Dermis blood vessel endothelial cell (primary cell): ENCODE measurements at places on chromosomes 12 and 14.

DNA sequence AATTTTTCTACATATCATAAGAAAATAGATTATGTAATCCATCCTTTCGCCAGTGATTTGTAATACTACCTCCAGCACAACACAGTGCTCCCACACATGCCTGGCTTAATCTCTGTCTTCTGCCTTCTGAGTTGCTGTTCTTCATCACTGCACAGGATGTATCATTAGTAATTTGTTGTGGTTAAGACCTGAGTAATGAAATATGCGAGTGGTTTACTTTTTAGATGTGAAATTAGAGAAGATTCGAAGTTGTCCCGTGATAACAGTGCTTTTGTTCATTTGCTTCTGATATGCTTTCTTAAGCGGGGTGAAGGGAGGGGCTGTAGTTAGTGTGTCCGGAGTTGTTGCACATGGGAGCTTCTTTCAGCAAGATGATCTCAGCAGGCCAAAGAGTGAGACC lies 18.1 kb downstream of the KRT85 start:
- DNase-seq = no peak

DNA sequence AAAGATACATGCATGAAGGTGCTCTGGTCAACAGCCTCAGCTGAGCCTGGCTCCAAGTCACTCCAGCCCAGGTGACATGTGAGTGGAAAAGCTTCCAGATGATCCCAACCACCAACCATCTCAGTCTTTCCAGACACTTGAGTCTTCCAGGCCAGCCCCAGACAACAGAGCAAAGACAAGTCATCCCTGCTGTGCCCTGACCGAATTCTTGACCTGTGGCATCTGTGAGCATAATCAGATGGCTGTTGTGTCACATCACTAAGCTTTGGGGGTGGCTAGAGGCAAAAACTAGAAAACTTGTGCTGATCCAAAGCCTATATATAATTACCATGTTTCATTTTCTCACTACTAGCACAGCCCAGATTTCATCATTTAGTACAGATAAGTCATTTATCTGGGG lies 50.8 kb upstream of the ISM2 start:
- no peak for DNase-seq

DNA sequence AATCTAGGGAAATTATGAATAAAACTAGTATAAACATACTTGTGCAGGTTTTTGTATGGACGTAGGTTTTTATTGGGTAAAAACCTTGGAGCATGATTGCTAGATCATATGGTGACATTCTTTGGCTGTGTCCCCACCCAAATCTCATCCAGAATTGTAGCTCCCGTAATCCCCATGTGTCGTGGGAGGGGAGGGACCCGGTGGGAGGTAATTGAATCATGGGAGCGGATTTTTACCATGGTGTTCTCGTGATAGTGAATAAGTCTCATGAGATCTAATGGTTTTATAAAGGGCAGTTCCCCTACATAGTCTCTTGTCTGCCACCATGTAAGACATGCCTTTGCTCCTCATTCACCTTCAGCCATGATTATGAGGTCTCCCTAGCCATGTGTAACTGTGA lies 120.9 kb downstream of the FOXA1 start:
- DNase-seq = no peak

GRCh38 chr14:97056086-97056485 lies 258.9 kb downstream of the VRK1 start:
- DNase-seq = no peak
